ENCODE measurements at places on chromosomes 2 and 18.

- DNase-seq: no peak
Observed at GRCh38 chr18:13826209-13826608, 2.3 kb downstream of the MC5R start.

GRCh38 chr2:113799375-113799774 lies 42.9 kb upstream of the SLC35F5 start:
- DNase-seq: no peak

- DNase-seq: no peak
Observed at GRCh38 chr2:47187069-47187468, 32.0 kb upstream of the STPG4 start.

DNA sequence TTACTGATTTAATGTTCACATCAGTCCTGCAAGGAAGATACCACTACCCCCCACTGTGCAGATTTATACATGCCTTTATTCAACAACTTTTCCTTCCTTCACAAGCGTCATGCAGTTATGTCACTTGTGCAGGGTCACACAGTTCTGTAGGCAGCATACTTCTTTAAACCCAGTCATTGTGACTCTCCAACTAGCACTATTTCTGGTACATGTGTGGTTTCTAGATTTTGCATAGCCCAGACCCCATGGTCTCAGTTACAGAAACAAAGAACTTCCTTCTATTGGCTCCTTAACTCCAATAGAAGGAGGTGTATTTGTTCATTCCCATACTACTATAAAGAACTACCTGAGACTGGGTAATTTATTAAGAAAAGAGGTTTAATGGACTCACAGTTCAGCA lies 333.1 kb downstream of the ZNF516 start:
- no peak for DNase-seq

- no peak for DNase-seq
Observed at GRCh38 chr2:28632791-28633190, 118.8 kb upstream of the PPP1CB start.

- no peak for DNase-seq
Observed at GRCh38 chr18:77320971-77321559, 71.4 kb downstream of the GALR1 start.

DNA sequence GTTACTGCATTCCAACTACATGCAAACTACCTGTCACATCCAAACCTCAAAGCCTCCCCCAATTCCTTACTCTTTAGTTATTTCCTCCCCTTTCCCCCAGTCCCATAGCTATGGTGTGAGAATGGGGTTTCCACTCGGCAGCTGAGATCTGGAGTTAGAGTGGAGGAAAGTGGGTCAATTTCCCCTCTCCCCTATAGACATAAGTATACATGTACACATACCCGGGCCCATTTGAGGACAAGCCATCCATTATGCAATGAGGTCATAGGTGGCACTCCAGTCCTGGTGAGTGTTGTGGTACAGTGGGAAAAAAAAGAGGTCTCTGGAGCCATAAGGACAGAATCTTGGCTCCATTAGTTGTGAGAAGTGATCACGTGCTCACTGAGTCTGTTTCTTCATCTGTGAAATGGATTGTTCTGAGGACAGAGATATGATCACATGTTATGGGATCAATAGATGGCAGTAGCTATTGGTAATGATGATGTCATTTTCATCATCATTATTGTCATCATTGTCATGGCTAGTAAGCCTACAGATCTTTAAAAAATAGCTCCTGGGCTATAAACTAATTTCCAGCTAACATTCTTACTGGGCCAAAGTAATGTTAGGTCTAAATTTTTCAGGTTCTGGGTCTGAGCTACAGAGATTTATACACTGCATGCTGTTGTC lies 119.0 kb downstream of the BCL2L11 start:
- DNase-seq: no peak

- DNase-seq: no peak
Observed at GRCh38 chr2:176997074-176997791, 215.4 kb upstream of the HNRNPA3 start.

- no peak for DNase-seq
Observed at GRCh38 chr18:28711096-28711495, 534.2 kb upstream of the CDH2 start.

GRCh38 chr2:157055660-157056199 lies 201.8 kb upstream of the GALNT5 start:
- DNase-seq: no peak

DNA sequence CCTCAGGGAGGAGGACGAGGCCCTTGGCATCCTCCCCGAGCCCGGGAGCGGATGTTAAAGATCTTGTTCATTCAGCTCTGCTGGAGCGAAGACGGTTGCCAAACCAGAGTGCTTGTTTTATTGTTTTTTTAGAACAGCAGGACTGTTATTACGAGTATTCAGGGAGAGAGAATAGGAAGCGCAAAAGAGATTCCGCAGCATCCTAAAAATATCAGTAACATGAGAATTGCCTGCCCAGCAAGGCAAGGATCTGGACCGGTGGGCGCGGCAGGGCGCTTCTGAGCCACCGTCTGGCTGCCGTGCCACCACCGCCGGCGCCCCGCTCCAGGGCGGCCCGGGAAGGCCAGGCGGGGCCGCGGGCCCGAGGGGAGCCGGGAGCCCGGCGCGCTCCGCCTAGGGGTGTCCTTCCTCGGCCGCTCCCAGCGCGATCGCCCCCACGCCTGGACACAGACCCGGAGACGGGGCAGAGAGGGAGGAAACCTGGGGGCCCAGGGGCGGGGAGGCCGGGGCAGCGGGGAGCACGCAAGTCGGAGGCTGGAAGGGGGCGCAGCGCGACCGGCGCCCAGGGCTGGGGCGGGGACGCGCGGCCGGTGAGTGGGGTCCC lies 843 bp downstream of the CYS1 start:
- DNase-seq: no peak

DNA sequence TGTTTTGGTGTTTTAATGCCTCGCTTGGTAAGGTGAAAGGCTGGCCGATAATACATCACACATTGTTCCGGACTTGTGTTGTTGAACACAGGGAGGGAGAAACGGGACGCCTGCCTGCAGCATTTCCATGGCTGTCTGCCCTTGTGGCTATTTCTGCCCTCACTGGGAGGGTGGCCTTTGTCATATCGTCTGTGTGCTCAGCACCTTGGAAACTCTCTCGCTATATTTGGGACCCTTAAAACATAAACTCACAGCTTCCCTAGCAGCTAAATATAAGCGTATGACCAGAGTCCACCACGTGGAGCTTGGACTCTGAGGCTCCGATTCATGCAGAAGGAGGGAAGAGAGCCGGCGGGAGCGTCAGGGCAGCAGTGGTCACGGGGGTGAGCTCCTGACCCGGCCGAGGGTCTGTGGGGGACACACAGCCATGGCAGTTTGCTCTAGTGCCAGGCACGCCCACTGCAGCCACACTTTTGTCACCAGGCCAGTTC lies 111.7 kb downstream of the SH3BP4 start:
- peak; percentile 71 for DNase-seq

GRCh38 chr2:43319541-43319940 lies 93.1 kb upstream of the ZFP36L2 start:
- no peak for DNase-seq

- no peak for DNase-seq
Observed at GRCh38 chr2:219619235-219619634, 8.2 kb upstream of the SLC4A3 start.

GRCh38 chr2:24809316-24810007 lies 16.2 kb downstream of the CENPO start:
- DNase-seq: no peak

DNA sequence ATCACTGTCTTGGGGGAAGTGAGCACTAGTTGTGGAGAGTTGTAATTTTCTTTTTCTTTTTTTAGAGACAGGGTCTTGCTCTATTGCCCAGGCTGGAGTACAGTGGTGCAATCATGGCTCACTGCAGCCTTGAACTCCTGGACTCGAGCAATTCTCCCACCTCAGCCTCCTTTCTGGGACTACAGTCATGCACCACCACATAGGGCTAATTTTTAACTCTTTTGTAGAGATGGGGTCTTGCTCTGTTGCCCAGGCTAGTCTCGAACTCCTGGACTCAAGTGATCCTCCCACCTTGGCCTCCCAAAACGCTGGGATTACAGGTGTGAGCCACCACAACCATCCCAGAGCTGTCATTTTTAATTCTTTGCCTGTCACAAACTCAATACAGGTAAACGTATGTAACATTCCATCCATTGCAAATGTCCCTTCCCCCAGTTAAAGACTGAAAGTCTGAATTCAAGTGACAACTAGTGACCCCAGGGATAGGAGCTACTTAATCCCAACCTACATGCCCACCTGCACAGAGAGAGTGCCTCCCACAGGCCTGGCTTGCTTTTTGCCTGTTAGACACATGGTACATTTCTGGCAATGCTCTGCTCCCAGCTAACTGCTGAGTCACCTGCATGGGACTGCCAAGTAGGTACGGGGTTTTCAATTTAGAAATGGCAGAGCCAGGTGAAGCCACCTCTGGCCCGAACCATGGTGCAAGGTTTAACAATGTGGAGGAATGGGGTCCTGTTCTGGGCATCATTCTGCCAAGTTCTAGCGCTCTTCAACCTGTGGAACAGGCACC lies 60.6 kb downstream of the CYB5A start:
- no peak for DNase-seq

- DNase-seq: peak; percentile 2
Observed at GRCh38 chr18:79942786-79943607, 8.5 kb downstream of the SLC66A2 start.

- no peak for DNase-seq
Observed at GRCh38 chr2:20643826-20644225, 7.1 kb downstream of the HS1BP3 start.

GRCh38 chr2:46821600-46821999 lies 94.0 kb downstream of the MCFD2 start:
- DNase-seq: no peak

DNA sequence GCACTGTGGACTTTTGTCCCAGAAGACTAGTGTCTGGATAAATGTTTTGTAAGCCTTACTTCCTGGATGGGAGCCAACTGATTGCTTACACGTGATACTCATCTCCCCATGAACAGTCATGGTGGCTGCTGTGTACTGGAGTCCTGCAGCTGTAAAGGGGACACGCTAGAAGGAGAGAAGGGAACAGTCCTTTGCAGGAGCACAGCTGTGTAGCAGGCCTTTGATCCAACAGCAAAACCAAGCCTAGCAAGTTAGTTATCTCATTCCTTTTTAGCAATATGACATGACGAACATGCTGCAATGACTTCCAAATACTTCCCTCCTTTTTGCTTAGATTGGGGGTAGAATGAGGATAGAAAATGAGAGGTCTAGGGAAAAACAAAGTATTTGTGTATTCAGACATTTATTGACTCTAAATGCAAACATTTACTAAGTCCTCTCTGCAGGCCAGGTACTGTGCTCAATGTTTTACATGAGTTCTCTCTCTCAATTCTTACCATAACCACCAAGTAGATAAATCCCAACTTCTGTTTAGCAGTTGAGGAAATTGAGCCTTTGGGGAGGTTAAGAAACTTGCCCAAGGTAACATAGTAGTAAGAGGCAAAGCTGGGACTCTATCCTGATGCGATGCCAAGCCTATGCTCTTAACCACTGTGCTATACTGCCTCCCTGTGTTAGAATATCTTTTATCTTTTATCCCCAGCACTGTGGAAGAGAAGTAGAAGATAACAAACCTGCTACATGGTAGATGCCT lies 55.4 kb upstream of the CD28 start:
- DNase-seq: no peak

GRCh38 chr18:79556829-79557585 lies 122.6 kb upstream of the CTDP1 start:
- peak; percentile 52 for DNase-seq

DNA sequence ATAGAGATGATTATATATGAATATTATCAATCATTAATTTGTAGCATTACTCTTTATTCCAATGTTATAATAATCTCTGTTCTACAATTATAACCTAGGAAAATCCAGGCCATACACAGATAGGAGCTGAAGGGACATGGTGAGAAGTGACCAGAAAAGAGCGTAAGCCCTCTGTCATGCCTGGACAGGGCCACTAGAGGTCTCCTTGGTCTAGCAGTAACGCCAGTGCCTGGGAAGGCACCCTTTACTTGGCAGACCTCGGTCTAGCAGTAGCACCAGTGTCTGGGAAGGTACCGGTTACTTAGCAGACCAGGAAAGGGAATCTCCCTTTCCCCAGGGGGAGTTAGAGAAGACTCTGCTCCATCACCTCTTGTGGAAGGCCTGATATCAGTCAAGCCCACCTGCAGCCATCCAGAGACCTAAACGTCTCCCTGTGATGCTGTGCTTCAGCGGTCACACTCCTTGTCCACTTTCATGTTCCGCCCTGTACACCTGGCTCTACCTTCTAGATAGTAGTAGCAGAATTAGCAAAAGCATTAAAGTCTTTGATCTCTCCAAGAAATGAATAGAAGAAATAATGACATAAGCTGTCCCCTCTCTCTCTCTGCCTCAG lies 447.5 kb upstream of the FSIP2 start:
- no peak for DNase-seq

- peak; percentile 73 for DNase-seq
Observed at GRCh38 chr2:231900486-231900942, 25.7 kb downstream of the NPPC start.

DNA sequence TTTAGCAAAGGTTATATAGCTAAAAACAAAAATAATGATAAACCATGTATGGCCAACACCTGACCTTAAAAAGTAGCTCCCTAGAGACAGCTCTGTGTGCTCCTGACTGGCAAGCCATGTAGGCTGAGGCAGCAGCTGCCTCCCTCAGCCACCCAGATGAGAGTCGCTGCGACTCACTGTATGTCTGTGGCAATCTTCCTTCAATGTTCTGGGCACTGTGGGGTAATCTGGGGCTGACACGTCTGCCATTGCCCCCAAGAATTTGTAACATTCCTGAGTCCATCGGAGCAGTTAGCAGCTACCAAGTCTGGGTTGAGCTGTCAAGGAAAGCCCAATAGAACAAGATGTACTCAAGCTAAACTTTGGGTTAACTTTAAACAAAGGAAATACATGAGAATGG lies 106.4 kb upstream of the DAPL1 start:
- DNase-seq: no peak

DNA sequence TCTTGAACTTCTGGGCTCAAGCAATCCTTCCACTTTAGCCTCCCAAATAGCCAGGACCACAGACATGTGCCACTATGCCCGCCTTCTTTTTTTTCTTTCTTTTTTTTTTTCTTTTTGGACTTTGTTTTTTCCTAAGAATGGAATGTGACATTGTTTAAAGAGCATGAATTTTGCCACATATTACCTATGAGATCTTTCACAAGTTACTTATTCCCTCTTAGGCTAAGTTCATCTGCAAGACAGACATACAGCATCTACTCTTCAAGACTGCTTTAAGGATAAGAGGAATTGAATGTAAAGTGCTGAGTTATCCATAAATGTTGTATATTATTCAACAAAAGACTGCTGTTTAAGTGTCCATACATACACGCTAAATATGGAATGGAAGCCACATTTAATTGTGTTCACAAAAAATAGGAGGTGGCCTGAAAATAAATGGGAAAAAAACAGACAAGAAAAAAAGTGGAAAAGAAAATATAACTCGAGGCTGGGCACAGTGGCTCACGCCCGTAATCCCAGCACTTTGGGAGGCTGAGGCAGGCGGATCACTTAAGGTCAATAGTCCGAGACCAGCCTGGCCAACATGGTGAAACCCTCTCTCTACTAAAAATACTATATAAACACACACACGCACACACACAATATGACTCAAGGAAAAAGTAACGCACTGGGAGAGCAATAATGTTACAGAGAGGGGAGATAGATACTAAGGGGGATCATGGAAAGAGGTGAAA lies 3.2 kb upstream of the PPM1G start:
- DNase-seq: no peak

All from posterior cingulate gyrus (tissue), 11 donors.